ENCODE measurements at places on chromosomes 3 and 15.
A peak's percentile ranks its signal among the peaks of the same experiment; 100 is the strongest.

DNA sequence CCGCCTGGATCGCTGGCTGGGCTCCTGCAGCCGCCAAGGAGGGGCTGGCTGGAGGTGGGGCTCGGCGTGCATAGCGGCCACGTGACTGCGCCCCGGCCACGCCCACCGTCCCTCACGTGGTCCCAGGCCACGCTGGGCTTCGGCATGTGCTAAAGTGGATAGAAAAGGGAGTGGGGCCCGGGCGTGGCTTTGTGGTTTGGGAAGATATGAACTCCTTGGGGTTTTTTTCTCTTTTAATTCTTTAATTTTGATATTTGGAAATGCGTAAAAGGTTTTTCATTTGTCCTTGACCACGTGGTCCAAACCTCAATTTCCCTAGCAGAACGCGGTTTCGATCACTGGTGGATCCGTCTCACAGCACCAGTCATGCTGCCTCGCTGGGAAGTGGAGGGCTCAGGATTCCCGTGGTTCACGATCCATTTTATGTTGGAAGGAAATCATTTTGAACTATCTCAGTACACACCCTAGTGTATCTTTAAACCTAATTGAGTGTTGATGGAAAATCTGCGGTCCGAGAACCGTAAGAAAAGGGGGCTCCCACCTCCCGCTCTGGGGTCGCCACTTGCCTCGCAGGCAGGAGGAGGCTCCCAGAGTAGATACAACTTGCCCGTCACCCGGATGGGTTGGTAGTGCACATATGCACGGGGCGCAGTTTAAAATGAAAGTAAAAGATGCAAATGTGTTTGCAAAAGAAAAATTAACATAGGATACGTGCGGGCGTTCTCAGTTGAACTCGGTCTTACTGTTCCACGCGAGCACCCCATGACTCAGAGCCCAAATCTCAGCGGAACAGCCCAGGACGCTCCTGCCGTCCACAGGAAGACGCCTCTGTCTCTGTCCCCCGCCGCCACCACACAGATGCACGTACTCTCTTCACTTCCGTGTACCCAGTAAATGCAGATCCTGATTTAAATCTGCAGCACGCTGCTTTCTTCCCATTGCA lies 141.9 kb downstream of the PGPEP1L start:
- peak; percentile 32 for DNase-seq

DNA sequence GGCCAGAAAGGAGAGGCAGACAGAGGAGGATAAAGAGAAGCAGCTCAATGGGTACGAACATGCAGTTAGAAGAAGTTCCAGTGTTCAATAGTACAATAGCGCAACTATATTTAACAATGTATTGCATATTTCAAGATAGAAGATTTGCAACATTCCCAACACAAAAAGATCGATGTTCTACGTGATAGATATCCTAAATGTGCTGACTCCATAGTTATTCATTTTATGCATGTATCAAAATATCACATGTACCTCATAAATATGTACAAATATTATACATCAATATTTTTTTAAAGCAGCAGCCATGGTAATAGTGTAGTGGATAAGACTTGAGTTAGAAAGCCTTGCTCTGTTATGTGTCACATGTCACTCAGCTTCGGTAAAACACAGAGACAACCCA lies 110.2 kb upstream of the ASB14 start:
- no peak for DNase-seq

DNA sequence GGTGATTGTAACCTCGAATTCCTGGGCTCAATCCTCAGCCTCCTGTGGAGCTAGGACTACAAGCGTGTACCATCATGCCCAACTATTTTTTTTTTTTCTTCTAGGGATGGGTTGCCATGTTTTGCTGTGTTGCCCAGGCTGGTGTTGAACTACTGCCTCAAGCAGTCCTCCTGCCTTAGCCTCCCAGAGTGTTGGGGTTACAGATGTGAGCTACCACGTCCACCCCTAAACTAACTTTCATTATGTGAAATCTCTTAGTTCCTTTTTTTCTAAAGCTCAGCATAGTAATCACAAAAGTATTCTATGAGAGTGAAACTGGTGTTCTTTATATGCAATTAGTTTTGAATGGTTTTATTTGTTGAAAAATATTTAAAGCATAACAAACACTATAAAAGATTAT lies 92.1 kb downstream of the XRN1 start:
- DNase-seq: no peak

GRCh38 chr3:114344492-114344891 lies 50.7 kb downstream of the TIGIT start:
- DNase-seq: no peak

DNA sequence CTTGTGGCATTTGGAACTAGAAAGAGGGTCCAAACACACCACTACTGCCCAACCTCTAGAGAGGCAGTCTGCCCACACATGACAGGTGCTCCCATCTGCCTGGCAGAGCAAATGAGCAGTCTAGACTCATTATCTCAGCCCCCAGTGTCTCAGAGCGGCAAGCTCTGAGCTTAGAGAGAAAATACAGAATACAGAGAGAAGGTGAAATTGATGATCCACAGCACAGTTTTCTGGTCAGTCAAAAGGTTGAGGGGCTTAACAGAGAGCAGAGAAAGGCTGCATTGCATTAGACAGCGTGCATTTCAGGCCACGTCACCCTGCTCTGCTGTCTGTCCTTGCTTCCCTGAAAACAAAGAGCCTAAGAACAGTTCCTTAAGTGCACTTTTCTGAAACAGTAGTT lies 135.1 kb downstream of the KCNMB2 start:
- no peak for DNase-seq

GRCh38 chr3:69320871-69321271 lies 65.0 kb downstream of the FRMD4B start:
- DNase-seq: no peak

- no peak for DNase-seq
Observed at GRCh38 chr3:133853063-133853924, 42.4 kb downstream of the RAB6B start.

GRCh38 chr15:42786978-42787377 lies 50.0 kb upstream of the CDAN1 start:
- DNase-seq: no peak

DNA sequence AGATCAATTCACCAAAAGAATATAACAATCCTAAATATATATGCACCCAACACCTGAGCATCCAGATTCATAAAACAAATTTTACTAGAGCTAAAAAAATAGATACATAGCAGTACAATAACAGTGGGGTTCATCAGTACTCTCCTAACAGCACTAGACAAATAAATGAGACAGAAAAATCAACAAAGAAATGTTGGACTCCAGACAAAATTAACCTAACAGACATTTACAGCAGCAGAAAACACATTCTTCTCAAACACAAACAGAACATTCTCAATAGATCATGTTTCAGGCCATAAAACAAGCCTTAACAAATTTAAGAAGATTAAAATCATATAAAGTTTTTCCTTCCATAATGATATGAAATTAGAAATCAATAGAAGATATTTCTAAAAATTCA lies 124.8 kb upstream of the NECTIN3 start:
- no peak for DNase-seq

- DNase-seq: no peak
Observed at GRCh38 chr3:121692010-121692699, 31.5 kb upstream of the HCLS1 start.

Data from stimulated activated CD8-positive, alpha-beta memory T cell treated with anti-CD3 and anti-CD28 coated beads, Interleukin-7, amount 100 ng/mL, for 1 hour (primary cell).